ENCODE measurements at places on chromosomes 6 and 20.

DNA sequence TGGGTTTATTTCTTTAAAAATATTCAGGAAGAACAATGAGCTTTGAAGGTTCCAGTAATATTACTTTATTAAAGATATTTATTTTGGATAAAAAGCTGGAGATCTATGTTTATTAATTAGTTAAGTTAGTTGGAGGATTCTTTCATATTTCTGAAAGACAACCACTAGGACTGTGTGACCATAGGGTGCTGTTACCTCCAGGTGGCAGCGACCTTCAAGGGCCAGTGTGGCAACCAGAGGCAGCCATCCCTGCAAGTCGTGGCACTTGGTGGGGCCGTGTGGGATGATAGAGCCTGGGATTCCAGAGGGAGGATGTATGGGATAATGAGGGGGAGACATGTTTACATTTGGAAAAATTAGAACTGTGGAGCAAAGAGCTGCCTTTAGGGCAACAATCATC, 95.5 kb upstream of the SCP2D1 start:
- DNase-seq = no peak

- DNase-seq = no peak
These were observed 19.5 kb downstream of the CCDC167 start for GRCh38 chr6:37480118-37480736.

GRCh38 chr6:81589465-81590313, 162.8 kb downstream of the TENT5A start:
- no peak for DNase-seq

- DNase-seq = no peak
These were observed 2.2 kb downstream of the NT5DC1 start for GRCh38 chr6:116102873-116103272.

DNA sequence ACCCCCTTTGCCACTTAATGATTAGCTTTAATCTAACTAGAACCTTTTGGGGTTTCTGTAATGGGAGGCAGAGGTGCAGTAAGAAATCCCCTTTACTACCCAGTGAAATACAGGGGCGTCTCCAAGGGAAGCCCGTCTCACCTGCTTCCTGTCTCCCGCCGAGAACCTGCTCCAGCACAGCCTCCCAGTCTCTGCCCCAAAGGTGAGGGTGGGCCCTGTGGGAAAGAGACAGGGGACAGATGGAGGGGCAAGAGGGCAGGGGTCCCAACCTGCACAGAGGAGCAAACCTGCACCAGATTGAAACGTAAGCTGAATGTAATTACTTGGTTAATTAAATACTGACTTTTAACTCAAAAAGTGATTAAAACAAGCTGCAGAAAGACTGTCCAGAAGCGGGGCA, 474.2 kb upstream of the SULF2 start:
- DNase-seq = no peak

- peak; percentile 64 for DNase-seq
These were observed 84.3 kb upstream of the TMEM181 start for GRCh38 chr6:158475344-158476302.

DNA sequence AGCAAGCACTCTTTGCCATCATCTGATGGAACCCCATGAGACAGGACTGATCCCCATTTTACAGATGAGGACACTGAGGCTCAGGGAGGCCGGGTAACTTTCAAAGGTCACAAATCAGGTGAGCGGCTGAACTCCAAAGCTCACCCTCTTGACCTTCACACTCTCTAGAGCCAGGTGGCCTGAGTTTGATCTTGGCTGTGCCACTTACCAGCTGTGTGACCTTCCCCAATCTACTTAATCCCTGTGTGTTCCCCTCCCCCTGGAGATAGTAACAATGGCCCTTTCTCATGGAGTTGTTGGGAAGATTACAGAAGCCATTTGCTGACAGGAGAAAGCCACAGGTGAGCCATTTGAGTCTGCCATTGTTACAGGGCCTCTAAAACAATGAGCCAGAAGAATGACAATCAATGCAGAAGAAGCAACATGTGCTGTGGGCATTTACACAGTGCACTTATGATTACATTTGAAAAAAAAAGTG, 34.5 kb downstream of the BMP7 start:
- no peak for DNase-seq

DNA sequence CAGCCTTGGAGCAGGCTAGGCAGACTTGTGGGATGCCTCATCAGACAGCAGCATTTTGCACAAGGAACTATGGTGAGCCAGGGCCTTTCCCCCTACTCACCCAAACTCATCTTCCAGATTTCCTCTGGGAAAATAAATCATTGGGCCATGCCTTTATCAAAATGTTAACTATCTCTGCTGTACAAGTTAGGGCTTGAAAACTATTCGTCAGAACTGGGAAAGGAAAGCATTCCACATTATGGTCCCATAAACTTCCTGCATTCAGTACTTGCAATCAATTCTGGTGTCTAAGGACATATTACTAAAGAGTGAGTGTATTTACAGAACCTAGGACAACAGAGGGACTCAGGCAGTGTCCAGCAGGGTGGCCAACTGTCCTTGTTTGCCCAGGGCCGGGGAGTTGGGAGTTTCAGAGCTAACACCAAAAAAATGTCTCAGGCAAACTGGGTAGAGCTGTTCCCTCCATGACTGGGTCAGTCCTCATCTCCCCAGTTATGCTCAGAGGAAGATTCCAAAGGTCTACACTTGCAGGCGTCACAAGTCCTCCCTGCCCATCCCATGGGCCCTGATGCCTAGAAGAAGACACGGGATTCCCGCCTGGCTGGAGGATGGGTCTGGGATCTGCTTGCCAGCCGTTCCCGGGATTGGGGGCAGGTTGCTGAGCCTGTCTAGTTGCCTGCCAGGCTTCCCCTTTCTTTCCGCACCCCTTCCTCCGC, 72.2 kb downstream of the SLC22A3 start:
- DNase-seq = no peak

GRCh38 chr6:116405652-116406356, 35.1 kb downstream of the DSE start:
- peak; percentile 11 for DNase-seq

DNA sequence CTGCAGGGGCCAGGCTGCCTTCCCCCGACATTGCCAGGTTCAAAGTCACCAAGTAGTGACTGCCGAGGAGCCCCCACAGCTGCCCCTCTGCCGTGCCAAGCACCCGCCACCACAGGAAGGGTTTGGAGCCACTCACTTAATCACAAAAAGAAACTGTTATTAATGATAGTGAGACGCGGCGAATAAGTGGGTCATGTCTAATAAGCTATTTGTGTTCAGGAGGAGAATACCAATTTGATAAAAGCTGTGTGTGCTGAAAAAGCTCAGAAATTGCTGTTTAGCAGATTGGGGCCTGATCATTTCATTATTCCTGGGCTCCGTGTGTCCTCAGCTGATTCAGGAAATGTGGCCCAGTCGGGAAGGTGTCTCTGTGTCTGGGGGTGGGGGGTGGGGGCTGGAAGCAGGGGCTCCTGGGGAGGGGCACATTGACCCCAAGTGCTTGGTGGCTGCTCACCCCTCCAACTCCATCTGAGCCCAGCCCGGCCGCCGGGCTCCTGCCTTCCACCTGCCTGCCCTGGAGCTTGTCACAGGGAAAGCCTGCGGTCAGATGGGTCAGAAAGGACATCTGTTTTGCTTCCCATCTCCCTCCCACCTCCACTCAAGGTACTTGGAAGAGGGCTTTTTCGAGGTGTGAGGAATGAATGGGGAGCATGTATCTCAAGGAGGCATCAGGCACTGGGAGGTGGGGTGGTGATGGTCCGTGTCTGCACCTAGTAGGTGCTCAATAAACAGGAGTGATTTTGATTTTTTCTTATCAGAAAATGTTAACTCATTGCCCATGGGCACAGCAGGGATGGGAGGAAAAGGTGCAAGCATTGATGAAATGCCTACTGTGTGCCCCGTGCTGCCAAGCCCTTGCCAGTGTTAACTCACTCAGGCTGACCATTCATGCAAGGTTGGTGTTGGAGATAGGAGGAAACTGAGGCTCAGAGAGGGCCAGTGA, 3.0 kb downstream of the VSTM2L start:
- DNase-seq = no peak

DNA sequence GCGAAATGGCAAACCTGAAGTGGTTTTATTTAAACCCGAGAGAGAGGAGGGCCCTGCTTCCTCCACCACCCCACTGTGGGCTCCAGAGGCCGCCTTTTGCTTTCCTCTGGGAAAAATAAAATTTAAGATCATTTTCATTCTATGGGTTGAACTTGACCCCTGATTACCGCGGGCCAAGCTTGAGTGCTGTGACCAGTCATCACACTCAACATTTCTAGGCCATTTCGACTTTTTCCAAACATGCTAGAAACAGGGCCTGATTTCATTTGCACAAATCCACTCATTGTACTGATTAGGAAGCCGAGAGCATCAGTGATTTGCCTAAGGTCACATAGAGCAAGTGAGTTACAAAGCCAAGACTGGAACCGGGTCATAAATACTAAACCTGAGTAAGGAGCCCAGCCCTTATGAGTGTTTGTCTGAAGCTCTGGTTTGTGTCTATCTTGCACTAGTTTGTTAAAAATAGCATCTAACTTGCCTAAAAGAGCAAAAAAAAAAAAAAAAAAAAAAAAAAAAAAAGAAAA, 179.7 kb downstream of the DLL1 start:
- DNase-seq = no peak

DNA sequence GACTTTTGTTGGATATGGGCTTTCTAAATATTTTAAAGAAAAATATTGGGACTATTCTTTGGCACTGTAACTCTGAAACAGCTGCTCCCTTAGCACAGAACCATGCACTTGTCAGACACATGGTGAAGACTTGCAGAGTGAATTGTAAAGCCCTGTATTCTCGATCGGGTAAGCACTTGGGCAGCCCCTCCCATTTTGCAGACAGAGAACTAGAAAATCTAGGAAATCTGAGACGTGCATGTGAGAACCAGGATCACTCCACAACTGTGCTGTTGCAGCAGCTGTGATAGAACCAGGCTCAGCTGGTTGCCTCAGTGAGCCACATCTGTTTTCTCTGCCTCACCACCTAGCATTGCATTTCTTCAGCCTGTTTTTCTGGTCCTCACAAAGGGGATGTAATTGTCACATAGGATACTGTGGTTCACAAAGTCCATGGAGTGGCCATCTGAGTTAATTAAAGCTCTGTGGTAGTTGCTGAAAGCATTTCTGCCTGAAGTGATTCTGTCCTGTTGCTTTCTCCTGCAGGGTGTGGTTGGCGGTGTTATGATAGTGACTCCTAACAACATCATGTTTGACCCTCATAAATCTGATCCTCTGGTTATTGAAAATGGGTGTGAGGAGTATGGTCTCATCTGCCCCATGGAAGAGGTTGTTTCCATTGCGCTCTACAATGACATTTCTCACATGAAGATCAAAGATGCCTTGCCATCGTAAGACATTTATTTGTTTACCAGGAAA, 71.8 kb upstream of the HINT3 start:
- no peak for DNase-seq

GRCh38 chr6:151060096-151060765, 179.5 kb upstream of the AKAP12 start:
- no peak for DNase-seq

DNA sequence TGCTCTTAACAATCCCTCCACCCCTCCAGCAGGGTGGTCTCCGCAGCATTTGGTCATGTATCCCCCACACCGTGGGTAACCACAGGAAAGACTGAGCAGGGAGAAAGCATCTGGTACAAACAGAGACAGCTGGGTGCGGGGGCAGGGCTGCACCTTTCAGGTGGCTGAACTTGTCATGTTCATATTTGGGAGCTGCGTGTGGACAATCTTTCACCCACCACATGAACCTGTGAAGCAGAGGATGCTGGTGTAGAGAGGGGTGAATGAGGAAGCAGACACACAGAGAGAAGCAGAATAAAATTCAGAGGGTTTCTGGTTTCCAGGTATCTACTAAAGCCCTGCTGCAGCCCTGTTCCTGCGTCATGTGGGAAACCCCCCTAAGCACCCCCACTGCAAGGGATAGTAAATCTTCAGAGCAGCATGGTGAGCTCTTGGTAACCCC, 8.9 kb downstream of the GFOD1 start:
- DNase-seq = no peak

DNA sequence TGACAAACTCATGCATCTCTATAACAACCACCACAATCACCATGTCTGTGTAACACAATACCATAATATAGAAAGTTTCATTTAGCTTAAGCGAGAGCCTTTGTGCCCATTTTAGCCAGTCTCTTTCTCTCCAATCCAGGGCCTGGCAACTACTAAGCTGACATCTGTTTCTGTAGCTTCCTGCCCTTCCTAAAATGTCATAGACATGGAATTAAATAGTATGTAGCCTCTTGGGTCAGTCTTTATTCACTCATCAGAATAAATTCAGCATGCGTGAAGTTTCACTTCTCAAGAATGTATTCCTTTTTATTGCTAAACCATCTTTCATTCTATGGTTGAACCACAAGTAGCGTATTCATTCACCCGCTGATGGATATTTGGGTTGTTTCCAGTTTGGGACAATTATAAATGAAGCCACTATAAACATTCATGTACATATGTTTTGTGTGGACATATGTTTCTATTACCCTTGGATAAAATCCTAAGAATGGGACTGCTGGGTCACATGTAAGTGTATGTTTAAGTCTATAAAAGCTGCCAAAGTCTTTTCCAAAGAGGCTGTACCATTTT, 1.7 kb upstream of the TREM2 start:
- no peak for DNase-seq

DNA sequence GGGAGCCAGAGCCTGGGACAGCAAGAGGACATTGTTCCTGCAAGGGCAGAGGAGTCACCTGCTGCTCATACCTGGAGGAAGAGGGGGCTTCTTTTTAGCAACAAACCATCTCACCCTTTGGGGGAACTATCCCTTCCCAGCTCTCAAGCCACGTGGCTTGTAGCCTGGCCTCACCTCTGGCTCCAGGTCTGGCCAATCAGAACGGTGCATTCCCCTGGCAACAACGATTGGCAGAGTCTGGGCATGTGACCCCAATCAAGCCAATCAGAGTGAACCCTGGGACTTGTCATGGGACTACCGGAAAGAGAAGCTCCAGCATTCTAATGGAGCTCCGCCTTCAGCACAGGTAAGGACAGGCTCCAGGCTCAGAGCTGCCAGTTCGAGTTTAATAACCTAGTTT, 33.6 kb downstream of the KCNB1 start:
- DNase-seq = no peak

- no peak for DNase-seq
These were observed 150.0 kb upstream of the AHI1 start for GRCh38 chr6:135647521-135647920.

DNA sequence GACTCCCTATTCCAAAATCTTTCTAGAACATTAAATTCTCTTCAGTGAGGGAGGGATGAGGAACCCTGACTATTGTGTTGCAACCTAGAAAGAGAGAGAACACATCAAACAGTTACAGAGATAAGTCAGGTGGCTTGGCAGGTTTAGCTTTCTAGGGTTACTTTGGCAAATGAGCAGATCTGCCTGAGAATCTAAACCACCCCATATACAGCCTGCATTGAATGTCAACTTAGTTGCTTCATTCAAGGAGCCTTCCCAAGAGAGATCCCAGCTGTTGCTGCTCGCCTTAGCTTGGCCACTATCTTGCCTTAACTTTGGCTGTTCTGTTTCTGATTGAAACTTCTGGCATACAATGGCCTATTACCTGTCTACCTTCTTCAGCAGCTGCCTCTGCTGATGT, 74.7 kb upstream of the TCF21 start:
- DNase-seq = no peak

Data from NCI-H1436 (cell line).